ENCODE measurements at places on chromosomes 1 and 21.

GRCh38 chr1:43558346-43558841, 27.7 kb downstream of the PTPRF start:
- no peak for DNase-seq

- DNase-seq: no peak
Observed at GRCh38 chr1:172411791-172412338, 8.6 kb upstream of the C1orf105 start.

DNA sequence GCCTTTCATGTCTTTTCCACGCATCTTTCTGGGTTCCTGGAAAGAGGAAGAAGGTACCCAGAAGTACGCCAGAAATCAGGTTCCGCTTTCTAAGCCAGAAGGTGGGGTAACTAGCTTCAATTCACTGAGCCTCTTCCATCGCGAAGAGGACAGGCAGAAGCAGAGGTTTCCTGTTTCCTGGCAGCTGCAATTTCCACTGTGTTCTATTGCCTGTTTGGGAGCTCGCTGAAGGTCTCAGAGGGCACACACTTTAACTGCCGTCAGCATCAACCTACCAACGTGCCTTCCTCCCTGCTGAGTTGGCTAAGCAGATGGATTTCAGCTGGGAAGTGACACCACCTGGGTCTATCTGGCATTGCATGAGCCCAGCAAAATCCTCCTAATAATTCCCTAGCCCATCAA, 10.0 kb downstream of the NCF2 start:
- no peak for DNase-seq

DNA sequence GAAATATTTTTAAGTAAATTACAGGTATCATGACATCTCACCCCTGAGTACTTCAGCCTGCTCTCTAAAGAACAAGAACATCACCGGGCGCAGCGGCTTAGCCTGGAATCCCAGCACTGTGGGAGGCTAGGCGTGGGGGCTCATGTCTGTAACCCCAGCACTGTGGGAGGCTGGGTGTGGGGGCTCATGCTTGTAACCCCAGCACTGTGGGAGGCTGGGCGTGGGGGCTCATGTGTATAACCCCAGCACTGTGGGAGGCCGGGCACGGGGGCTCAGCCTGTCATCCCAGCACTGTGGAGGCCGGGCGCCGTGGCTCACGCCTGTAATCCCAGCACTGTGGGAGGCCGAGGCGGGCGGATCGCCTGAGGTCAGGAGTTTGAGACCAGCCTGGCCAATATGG, 7.7 kb upstream of the CDK11B start:
- DNase-seq: no peak

DNA sequence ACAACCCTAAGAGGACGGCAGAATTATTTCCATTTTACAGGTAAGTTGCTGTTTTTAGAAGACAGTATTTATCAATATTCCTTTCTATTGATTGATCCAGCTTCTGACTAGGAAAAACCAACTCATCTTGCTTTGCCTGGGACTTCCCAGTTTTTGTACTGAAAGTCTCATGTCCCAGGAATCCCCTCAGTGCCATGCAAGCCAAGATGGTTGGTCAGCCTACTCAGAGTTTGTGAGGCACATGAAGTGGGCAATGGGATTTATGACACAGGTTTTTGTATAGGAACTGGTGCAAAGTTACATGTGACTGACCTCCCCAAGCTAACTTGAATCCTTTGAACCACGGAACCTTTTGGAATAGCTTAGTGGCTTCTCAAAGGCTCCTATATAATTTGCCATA, 45.5 kb downstream of the GNG12 start:
- DNase-seq: no peak

- DNase-seq: no peak
Observed at GRCh38 chr1:184941735-184942134, 32.6 kb downstream of the NIBAN1 start.

DNA sequence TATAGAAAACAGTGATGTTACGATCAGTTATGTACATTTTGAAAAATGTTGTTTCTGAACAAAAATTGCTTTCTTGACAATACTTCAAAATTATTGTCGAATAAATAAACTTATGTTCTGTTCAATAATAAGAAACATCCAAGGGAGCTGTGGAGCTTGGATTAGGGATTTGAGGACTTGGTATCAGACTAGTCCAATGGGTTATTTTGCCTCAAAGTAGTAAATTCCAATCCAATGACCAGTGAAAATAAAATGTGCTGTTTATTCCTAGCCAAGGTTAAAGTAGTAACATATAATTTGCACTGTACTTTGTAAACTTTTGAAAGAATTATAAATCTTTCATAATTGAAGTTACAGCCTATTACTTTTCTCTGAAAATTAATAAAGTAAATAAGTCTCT, 79.1 kb upstream of the IVNS1ABP start:
- DNase-seq: no peak

- DNase-seq: no peak
Observed at GRCh38 chr1:173430677-173431303, 46.3 kb upstream of the PRDX6 start.

DNA sequence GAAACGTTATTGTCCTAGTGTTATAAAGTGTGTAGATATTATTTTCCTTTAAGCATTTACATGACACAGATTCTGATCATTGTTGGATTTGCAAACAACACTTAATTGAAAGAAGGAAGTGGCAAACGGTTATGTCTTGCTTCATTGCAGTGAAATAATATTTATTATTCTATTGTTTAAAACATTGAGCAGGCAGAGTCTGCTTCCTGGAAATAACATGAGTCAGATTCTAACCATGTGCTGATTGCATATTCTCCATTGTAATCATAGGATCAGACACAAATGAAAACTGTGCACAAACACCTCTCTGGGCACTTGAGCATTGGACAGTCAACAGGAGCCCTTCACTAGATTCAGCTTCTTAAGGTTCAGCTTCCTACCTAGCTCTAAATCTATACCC, 46.8 kb upstream of the USP25 start:
- no peak for DNase-seq

DNA sequence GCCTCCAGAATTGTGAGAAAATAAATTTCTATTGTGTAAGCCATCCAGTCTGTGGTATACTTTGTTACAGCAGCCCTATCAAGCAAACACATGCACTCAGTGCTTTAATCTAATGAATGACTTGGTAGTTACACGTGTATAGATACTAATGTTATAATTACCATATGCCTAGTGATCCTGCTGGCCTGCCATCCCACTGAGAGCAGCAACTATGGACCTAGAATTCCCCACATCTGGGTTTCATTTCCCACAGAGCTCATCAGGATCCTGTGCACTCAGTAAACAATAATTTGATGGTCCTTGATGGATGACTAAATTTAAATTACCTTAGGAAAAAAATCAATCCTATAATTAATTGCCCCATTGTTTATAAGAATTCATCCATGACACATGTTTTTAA, 86.5 kb upstream of the RGS1 start:
- DNase-seq: no peak
